ENCODE measurements at places on chromosomes 5 and 9.

GRCh38 chr9:131276891-131277286 is 579 bp upstream of the FAM78A start:
- DNase-seq = no peak

- no peak for DNase-seq
Observed at GRCh38 chr9:90789862-90790261, 11.8 kb upstream of the SYK start.

GRCh38 chr9:130980526-130980925 is 28.4 kb upstream of the LAMC3 start:
- DNase-seq = no peak

DNA sequence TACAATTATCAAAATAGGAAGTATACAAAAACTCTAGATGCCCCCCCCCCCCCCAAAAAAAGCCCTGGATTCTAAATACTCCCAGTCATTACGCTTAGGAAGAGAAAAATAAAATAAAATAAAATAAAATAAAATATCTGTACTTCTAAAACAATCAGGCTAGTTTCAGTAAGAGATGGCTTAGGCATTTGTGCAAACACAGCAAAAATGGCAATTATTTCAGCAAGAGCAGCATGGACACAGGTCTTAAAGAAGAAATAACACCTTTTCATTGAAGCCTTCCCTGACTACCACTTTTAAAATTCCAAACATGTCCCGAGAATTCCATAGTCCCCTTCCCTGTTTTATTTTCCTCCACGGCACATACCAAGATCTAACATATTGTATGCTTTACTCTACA is 218.6 kb upstream of the POU5F2 start:
- DNase-seq = no peak

- no peak for DNase-seq
Observed at GRCh38 chr5:17115855-17116254, 101.6 kb upstream of the BASP1 start.

- DNase-seq = no peak
Observed at GRCh38 chr5:76388236-76388635, 14.8 kb upstream of the IQGAP2 start.

DNA sequence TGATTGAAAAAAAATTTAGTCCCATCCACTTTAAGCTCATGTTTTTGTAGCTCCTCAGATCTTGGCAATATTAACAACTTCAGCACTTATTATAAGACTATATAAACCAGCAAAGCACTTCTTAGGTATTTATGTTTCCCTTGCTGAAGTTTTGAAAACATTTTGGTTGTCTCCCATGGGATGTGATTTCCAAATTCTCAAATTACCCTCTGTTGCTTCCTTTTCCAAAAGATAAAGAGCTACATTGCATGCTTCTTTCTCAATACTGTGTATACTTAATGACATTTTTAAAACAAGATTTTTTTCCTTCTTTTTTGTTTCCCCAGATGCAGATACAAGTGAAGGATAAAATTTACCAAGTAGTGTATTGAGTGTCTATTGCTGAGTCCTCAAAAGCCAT is 567.1 kb downstream of the CSNK1G3 start:
- no peak for DNase-seq

GRCh38 chr5:131262953-131263541 is 806 bp upstream of the CDC42SE2 start:
- no peak for DNase-seq

- DNase-seq = no peak
Observed at GRCh38 chr5:98721231-98721928, 52.1 kb upstream of the RGMB start.

DNA sequence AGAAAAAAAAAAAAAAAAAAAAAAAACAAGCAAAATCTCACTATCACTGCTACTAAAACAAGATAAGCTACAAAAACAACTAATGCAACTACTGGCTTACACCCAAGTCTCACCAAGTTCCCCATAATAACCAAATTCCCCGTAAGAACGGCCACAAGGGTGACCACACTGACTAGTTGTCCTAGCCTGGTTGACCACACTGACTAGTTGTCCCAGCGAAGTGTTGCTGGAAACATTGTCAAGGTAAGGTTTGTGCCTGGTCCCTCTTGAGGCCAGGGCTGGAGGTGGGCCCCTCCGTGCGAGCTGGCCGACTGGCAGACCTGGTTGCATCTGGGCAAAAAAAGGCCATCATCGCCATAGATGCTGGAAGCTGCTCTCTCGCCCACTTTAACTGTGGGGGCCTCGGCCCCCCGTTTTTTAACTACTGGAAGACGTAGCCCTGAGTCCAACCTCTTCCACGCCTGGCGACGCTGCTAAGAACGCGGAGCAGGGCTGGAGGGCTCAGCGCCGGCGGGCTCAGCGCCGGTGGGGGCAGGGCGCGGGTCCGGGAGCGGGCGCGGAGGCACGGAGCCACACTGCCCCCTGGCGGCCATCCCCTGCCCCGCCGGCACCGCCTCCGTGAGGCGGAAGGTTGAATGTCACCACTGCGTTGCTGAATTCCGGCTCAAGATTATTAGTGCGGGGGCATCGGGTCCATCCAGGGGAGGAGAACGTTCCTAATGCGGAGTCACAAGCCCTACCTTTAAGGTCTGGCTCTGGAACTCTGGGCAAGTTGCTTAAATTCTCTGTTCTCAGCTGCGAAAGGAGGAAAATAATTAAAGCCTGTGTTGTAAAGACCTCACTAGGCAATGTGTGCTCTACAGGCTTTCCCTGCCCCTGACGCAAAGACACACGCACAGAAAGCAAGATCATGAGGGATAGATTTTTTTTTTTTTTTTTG is 84.0 kb downstream of the HSD17B3 start:
- peak; percentile 67 for DNase-seq

DNA sequence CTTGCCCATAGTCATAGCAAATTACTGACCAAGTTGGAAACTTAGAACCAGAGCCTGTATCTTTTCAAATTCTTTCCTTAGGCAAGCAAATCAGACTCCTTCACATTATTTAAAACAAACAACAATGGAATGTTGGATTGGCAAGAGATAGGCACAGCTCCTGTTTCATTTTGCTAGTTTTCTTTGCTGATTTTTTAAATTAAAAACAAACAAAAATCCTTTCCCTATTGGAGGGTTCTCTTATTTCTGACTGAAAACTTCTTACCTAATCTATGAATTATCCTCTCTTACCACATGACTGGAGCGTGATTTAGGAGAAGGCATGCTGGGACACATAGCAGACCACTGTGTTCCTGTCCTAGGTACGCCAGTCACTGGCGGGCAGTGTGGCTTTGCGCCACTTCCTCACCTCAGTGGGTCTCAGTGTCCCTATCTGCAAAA is 63.0 kb downstream of the TTC39B start:
- DNase-seq = no peak

DNA sequence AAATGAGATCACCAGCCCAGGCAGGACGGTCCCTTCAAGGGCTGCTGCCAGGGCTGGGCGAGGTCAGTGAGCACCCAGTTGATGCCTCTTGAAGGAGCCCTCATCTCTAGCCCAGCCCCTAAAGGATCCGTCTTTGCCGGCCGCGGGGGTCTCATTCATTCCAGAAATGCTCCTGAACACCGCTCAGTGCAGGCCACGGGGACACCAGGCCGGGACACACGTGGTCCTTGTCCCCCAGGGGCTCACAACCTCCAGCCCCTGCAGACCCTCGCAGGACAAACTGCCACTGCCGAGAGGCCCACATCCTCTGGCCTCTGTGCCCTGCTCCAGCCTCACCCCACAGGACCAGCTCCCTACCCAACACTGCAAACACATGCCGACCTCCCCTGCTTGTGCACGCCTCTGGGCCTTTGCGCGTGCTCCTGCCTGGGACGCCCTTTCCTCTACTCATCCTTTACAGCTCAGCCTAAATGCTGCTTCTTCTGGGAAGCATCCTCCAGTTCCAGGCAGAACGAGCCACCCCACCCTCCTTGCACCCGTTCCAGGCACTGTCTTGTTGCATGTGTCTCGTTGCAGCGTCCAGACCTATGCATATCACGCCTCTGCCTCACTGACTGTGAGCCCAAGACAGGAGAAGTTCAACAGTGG is 10.3 kb upstream of the LAMC3 start:
- no peak for DNase-seq

- DNase-seq = no peak
Observed at GRCh38 chr5:14706615-14707021, 42.1 kb downstream of the OTULIN start.

DNA sequence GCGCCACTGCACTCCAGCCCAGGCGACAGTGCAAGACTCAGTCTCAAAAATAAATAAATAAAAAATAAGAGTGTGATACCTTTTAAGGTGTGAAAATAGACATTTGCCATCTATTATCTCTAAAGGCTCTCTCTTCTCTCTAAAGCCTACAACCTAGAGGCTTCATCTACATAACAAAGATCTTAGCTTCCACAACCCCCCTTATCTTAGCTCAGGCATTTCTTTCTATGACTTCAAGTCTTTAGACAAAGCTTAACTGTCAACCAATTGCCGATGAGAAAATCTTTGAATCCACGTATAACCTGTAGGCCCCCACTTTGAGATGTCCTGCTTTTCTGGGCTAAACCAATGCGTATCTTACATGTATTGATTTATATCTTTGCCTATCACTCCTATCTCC is 64.9 kb upstream of the ADAMTS19 start:
- DNase-seq = no peak

All from stimulated activated CD8-positive, alpha-beta memory T cell treated with anti-CD3 and anti-CD28 coated beads, Interleukin-7, amount 100 ng/mL, for 1 hour (primary cell).